Lower lobe of right lung (tissue), 2 donors: ENCODE measurements at places on chromosomes 6 and 20. TPM values are rescaled to one million over a fixed set of nuclear protein-coding genes. Genes with fewer than 3 reads are reported as not detected.

DNA sequence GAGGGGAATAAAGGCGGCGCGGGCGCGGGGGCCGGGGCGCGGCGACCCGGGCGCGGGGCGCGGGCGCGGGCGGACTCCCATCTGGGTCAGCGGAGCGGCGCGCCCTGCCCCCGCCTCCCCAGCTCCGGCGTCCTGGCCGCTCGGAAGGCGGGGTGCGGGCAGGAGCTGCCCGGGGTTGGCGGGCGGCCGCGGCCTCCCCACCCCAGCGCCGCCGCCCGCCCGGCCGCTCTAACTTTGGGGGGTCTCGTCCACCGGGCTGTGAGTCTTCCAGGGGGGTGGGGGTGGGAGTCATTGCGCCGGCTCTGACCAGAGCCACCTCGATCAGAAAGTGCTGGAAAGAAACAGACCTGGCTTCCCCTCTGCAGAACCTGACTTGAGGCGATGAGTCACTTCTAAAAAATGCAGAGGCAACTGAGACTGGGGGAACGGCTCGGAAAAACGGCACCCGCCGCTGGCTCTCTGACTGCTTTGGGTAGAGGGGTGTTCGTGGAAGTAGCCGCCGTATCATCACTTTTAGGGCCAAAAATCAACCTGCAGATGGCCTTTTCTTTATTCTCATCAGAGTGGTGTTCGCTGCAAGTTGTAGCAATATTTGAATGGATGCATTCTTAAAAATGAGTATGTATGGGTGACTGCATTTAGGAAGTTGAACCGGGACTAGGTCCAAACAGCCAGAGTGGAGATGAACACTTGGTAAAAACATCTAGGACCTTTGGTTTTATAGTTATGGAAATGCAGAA, 667 bp downstream of the CAP2 start:
- peak overlapping the region; percentile 21 for H3K27ac ChIP-seq
- H3K4me3 ChIP-seq, result peak overlapping the region; percentile 56
- H3K4me1 ChIP-seq, result peaks cover 9% of the 10 kb centered on the region
- peak; percentile 49 for DNase-seq

DNA sequence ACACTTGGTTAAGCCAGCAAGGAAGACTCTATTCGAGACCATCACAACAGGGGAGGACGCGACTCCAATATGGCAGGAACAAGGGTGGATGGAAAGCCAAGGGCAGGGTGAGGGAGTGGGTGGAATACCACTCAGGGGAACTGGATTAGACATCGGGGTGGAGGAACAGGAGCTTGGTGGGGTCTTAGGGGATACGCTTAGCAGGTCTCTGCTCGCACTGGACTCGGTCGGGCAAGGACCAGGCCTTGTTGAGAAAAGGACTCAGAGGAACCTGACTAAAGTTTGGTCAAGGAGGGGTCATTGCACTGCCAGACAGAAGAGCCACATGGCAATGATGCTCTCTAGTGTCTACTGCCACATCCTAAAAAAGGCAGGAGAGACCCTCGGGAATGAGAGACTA, 10.5 kb downstream of the DUSP22 start:
- H3K4me3 ChIP-seq, result no peak overlapping the region
- peaks cover 15% of the 10 kb centered on the region for H3K36me3 ChIP-seq
- H3K4me1 ChIP-seq, result peaks cover 26% of the 10 kb centered on the region
- no peak for DNase-seq
- H3K27me3 ChIP-seq, result no peaks in the 10 kb centered on the region

- no peaks in the 10 kb centered on the region for H3K36me3 ChIP-seq
- H3K4me1 ChIP-seq, result no peaks in the 10 kb centered on the region
- peaks cover 13% of the 10 kb centered on the region for H3K27me3 ChIP-seq
- DNase-seq, result no peak
These were observed 77.0 kb downstream of the YTHDF1 start for GRCh38 chr20:63138855-63139341.

DNA sequence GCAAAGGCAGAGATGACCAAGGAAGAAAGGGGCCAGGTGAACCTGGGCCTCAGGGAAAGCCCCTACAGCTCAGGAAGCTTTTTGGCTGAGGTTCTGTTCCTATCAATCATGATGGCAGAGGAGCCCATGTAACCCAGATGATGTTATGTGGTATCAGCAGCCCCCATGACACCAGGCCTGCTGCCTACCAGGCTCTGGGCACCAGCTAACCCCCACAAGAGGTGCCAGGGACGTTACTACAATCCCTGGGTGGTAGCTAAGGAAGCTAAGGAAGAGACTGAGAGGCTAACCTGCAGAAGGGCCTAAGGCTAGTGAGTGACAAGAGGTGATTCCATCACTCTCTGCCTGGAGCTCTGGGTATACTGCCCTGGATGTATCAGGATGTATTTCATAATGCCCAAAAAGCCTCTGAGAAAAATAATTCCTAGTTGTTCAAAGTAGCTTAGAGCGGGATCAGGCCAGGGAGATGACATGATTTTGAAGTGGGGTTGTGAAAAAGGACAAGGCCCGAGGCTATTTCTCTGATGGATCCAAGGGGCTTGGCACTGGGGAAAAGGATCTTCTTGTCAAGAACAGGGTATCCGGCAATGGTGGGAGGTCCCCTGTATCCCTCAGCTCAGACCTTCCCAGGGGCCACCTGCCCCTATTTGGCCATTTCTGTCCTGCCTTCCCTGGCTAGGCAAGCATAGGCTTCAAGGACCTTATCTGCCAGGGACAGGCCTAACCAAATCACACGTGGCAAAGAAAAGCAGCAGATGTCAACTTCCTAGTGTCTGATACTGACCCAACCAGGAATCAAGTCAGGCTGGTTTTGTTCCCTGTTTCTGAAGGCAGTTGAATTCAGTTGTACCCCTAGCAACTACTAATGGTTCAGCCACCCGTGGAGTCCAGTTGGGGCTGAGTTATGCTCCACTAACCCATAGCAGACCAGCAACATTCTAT, 41.3 kb downstream of the PANK2 start:
- no peak overlapping the region for H3K27ac ChIP-seq
- peaks cover 88% of the 10 kb centered on the region for H3K4me1 ChIP-seq
- peaks cover 7% of the 10 kb centered on the region for H3K36me3 ChIP-seq
- H3K27me3 ChIP-seq, result no peaks in the 10 kb centered on the region
- no peak overlapping the region for H3K4me3 ChIP-seq

GRCh38 chr6:39425346-39426072, 103.0 kb upstream of the KCNK16 start:
- no peak for DNase-seq
- H3K4me3 ChIP-seq, result no peak overlapping the region
- H3K27ac ChIP-seq, result peak overlapping the region; percentile 48
- no peaks in the 10 kb centered on the region for H3K4me1 ChIP-seq
- no peaks in the 10 kb centered on the region for H3K36me3 ChIP-seq

DNA sequence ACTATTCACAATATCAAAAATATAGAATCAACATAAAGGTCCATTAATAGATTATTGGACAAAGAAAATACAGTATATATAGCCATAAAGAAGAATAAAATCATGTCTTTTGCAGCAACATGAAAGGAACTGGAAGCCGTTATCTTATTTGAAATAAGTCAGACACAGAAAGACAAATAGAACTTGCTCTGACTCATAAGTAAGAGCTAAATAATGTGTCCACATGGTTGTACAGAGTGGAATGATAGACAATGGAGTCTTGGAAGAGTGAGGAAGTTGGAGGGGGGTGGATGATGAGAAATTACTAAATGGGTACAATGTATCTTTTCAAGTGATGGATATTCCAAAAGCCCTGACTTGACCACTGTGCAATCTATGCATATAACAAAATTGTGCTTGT, 613.5 kb downstream of the PHF3 start:
- no peak overlapping the region for H3K27ac ChIP-seq
- H3K27me3 ChIP-seq, result no peaks in the 10 kb centered on the region
- no peak overlapping the region for H3K4me3 ChIP-seq
- H3K4me1 ChIP-seq, result no peaks in the 10 kb centered on the region

Gene BPIFB4
- not detected for total RNA-seq
